ENCODE measurements at places on chromosomes 5 and 9.

DNA sequence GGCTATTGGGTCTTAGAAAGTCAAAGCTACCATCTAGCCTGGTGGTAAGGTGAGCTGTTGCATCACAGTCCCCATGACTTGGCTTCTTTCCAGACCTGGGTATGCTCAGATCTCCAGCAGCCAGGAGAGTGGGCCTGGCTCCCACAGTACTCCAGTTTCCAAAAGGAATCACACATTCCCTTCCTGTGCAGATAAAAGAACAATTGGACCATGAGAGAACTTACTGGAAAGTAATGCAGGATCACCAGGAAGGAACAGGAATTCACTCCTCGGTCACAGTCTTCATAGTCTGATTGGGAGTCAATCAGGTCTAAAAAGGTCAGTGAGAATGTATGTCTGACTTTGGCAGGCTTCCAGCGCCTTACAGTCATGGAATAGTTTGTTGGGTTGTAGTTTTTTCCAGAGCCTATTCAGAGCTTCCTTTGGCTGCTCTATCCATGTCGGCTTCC lies 47.8 kb upstream of the CD180 start:
- DNase-seq = no peak

DNA sequence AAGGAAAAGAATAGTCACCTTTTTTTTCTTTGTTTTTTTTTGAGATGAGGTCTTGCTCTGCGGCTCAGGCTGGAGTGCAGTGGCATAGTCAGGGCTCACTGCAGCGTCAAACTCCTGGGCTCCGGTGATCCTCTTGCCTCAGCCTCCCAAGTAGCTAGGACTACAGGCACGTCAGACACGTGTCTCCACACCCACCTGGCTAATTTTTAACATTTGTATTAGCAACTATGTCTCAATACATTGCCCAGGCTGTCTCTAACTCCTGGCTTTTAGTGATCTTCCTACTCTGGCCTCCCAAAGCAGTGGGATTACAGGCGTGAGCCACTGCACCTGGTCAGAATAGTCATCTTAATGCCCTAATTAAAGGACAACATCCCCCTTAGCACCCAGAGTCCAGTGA lies 54.4 kb upstream of the CTSL start:
- DNase-seq = no peak

- DNase-seq = no peak
Observed at GRCh38 chr5:168747987-168748777, 169.0 kb upstream of the PANK3 start.

DNA sequence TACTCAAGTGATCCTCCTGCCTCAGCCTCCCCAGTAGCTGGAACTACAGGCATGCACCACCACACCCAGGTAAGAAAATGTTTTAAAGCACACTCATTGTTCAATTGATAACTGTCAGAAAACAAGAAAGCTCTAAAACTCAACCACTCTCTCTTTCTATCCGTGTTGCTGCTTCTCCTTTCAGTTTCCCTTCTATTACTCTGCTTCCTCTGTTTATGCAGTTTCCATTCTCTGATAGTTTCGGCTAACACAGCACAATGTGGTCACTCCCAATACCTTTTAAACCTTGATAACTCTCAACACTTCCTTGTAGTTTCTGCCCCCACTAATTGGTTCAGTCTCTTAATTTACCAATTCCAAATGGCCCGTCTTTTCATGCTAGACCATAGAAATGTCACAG lies 59.2 kb upstream of the NR4A3 start:
- no peak for DNase-seq

DNA sequence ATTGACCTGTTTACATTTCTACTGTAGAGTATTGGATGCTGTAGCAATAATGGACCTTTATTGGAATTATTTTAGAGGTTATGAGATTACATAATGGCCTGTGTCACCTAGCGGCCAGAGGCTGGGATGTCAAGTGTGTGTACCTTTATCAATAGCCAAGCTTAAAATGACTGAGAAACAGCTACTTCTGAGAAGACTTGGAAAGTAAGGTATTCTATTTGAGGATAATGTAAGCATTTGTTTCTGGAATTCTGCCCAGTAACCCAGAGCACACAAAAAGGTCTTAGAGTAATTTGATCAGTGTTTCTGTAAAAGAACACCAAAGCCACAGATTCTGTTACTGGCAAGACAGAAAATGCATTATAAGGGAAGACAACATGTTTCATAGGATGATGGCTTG lies 116.8 kb downstream of the MACIR start:
- DNase-seq = no peak

DNA sequence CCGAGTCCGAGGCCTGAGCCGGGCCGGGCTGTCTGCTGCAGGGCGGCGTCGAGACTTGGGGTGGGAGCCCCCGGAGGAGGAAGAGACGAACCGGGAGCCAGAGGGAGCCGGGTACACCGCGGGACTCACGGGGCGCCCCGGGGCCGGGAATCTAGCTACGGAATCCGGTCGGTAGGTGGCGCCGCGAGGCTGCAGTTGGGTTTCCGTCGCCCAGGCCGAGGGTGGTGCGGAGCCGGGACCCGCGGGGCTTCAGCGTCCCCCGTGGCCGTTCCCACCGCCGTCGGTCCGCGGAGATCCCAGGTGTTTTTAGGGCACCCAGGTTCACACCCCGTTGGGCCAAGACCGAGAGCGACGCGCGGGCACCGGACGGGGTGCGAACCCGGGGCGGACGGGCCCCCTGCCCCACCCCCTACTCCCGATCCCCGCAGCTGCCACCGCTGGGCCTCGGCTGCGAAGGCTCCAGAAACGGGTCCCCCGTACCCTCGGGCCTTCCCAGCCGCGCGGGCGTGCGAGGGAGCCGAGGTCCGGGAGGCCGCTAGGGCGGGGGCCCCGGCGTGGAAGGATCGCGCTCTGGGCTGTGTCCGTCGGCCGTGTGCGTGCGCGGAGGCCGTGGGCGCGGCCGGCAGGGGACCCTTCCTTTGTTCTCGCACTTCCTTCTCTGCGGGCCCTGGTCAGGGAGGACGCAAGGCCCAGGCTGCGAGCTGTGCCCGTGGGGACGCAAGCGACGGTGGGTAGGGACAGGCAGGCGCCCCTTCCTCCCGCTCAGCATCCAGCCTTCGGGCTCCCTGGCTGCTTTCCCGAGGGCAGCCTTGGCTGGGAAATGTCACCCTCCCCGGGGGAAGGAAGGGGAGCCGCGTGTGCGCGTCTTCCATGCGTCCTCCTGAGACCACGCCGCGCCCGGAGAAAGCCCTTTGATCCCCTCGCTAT lies 146.6 kb downstream of the GAPVD1 start:
- DNase-seq = peak; percentile 87

DNA sequence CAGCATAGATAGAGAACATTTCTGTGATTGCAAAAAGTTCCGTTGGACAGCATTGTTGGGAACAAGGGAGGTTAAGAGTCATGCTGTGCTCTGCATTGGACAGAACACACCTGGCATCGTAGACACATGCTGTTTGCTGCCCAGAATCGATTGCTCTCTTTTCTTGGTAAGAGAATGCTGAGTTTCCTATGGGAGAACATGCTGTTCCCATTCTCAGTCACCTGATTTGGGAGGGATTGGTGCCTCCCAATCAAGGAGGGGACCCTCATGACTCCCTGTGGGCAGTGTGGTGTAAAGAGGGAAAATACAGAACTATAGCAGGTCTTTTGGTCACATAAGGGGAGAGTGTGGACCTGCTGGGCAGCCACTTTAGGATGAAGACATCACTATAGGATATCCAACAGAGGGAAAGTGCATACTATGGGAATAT lies 555.4 kb upstream of the CLINT1 start:
- no peak for DNase-seq

GRCh38 chr9:91847581-91848091 lies 102.4 kb downstream of the ROR2 start:
- DNase-seq = peak; percentile 71

- no peak for DNase-seq
Observed at GRCh38 chr9:84337252-84337651, 3.3 kb downstream of the SLC28A3 start.

- DNase-seq = no peak
Observed at GRCh38 chr9:137294091-137294680, 7.9 kb downstream of the NRARP start.

DNA sequence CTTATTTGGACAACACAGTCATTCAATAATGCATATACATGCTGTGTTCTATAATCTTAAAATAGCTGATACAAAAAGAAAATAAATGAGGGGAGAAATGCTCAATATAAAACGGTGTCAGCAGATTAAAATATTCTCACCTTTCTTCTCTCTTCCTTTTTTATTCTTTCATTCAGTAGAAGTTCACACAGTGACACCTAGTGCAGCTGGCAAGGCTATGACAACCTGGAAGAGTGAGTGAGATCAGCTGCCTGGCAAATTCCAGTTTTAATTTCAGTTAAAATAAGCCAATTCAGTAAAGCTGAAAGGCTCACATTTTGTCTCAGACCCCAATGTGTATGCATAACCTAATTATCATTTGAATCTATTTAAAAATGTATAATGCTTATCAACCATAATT lies 150.3 kb downstream of the RASEF start:
- DNase-seq = no peak

GRCh38 chr9:27929841-27930240 lies 356.6 kb upstream of the C9orf72 start:
- DNase-seq = no peak

GRCh38 chr9:109941771-109942170 lies 161.8 kb downstream of the PALM2AKAP2 start:
- no peak for DNase-seq

DNA sequence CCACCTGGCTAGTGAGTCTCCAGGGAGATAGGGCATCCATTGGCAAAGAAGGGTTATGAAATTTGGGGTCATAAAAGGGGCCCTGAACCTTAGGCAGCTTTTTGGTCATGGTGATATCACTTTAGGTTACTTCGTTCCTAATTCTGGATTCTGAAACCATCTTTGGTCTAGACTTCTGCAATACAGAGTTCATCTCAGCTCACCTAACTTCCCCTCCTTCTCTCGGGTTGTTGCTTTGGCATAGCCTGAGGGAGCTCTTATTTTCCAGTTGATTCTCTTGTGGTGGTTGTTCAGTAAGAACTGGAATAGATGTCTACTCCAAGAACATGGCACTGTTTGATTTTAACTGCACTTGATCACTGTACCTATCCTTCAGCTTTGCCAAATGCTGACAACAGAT lies 148.9 kb upstream of the RUSC2 start:
- DNase-seq = no peak

Measured in type B pancreatic cell (in vitro differentiated cells).